ENCODE measurements at places on chromosomes 1 and 21.

DNA sequence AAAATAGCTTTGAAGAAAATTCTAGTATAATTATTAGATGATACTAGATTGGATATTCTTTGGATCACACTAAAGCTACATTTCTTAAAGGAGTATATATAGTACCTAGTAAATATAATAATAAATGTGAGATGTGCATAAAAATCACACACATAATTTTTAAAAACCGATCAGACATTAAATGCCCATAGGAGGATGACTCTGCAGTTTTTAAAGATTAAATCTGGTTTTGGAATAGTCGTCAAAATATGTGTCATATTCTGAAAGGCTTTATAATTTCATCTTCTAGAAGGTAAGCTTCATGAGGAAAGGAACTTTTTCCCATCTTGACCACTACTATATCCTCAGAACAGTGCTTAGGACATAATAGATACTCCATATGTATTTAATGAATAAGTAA, 169.0 kb downstream of the NRIP1 start:
- DNase-seq = no peak

DNA sequence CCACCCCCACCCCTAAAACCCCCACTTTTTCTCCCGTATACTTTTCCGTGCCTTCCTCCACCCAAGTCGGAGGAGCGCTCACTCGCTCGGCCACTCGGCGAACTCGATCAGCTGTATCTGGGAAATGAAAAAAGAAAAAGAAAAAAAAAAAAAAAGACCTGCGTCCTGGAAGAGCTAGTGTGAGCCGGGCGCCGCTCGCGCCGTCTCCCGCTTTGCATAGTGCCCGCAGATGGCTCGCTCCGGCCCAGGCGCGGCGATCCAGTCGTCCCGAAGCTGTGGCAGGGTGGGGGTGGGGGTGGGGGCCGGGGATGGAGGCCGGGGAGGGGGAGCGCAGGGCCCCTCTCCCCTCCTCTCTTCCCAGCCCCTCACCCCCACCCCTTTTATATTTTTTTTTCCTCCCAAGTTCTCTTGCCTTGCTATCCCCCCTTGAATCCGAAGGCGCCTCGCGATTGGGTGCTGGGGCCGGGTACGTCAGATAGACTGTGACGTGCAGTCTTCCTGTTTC, 299 bp upstream of the PROX1 start:
- DNase-seq = peak; percentile 90

DNA sequence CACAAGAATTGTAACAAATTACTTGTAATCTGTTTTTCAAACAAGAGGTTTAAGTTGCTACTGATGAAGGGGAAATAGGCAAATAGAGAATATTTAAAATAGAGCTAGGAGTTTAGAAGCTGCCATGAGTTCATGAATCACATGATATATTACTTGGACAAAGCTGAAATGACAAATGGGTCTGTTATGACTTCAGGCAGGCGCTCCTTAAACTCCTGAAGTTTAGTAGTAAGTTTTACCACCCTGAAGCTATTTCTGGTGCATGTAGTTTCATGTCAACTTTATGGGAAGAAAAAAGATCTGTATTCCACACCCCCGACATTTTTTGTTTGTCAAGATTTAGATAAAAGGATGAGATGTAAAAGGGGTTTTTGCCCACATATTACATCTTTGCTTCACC, 58.5 kb downstream of the PLA2G4A start:
- no peak for DNase-seq

- DNase-seq = no peak
Measured at GRCh38 chr1:27314169-27314568, 7.8 kb upstream of the TMEM222 start.

DNA sequence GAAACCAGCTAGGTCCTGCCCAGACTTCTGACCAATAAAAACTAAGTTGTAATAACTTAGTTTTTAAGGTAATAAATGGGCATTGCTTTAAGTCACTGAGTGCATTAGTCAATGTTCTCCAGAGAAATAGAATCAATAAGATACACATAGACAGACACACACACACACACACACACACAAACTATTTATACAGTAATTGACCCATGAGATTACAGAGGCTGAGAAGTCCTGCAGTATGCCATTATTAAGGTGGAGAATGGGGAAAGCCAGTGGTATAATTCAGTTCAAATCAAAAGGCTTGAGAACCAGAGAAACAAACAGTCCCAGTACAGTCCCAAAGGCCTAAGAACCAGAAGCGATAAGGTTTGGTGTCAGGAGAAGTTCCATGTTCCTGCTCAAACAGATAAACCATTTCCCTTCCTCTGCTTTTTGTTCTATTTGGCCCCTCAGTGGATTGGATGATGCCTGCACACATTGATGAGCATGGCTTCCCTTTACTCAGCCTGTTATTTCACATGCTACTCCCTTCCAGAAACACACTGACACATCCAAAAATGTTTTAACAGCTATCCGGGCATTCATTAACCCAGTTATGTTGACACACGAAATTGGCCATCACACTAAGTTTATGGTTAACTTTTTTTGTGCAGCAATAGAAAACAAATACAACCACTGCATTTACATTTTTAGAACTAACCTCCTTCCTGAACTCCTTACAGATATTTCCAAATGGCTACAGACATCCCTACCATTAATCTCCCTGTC, 828.2 kb upstream of the NCAM2 start:
- no peak for DNase-seq

GRCh38 chr21:43781846-43782245, 5.7 kb upstream of the CSTB start:
- DNase-seq = no peak

GRCh38 chr1:216814576-216815259, 91.5 kb upstream of the ESRRG start:
- DNase-seq = no peak

- no peak for DNase-seq
Measured at GRCh38 chr1:2044510-2045319, 5.5 kb upstream of the PRKCZ start.

Data from Jurkat, Clone E6-1 (cell line).